ENCODE measurements at places on chromosomes 2 and 18.

DNA sequence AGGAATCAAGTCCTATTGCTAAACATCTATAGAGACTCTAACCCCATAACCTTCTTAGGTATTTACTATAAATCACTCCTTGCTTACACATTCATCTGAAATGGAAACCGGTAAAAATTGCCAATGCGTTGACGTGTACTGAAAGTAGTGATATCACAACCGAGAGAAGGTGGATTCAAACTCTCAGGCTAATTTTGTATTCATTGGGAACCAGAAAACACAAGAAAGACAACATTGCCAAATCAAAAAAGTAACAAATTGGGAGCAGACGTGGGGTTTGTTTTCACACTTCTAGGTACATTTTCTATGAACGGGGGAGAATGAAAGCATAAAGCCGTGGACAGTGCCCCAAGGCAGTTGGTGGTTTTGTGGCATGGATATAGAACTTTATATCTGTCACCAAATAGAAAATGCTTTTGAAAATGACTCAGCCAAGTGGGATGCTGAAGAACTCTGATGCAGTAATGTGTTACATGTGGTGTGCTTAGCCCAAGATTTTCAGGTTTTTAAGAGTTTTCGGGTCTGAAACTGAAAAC is 155.1 kb upstream of the RASGRP3 start:
- DNase-seq: peak; percentile 22

- no peak for DNase-seq
These were observed 95.7 kb upstream of the POU3F3 start for GRCh38 chr2:104758199-104758620.

- no peak for DNase-seq
These were observed 141.9 kb upstream of the CTAGE1 start for GRCh38 chr18:22559414-22560274.

GRCh38 chr18:13051950-13052349 is 60.8 kb downstream of the CEP192 start:
- DNase-seq: no peak

- no peak for DNase-seq
These were observed 110.9 kb downstream of the RNF144A start for GRCh38 chr2:7027956-7028655.

DNA sequence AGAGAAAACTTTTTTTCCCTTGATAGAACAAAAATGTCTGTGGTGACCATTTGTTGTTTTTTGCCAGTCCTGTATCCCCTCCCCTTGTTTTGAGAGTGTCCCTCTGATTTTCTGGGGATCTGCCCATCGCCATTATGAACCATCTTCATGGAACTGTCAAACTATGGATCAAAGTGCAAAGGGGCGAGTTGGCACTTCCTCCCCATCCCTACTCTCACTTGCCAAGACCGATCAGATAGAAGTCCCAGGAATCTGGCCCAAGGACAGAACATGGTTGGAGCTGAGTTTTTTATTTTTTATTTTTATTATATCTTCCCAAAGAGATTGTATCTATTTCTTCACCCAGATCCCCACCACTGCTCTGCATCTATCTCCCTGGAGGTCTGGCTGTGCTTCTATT is 221.4 kb downstream of the IKZF2 start:
- no peak for DNase-seq

DNA sequence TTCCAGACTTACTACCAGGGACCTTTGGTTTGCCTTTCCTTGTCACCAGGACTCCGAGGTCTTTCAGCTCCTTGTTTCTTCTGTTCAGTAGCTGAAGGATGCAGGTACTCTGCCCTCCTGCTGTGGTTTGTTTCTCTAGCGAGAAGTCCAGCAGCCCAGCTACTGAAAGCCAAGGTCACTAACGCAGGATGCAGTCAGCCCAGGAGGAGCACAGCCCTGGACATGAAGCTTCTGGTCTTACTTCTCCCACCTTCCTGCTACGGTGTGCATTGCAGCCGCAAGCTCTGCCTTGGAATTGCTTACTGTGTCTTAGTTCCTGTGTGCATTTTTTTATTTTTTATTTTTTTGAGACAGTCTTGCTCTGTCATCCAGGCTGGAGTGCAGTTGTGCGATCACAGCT is 62.4 kb downstream of the DGKD start:
- DNase-seq: no peak

DNA sequence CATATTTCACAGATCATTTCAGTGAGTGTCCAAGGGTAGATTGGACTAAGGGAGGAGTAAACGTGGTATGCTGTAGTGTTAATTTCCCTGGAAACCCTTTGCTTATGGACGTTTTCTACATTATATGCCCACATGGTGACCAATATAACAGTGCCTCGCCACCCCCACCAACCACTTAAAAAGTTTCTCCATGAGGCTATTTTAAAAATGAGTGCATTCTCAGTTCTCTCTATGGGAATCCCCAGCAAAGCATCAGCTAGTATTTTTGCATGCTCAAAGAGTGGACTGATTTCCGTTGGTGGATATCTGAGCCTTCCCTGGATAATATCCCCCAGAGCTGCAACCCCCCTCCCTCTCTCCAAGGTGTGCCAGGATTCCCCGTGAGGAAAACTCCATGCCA is 73.2 kb downstream of the TGFA start:
- no peak for DNase-seq

DNA sequence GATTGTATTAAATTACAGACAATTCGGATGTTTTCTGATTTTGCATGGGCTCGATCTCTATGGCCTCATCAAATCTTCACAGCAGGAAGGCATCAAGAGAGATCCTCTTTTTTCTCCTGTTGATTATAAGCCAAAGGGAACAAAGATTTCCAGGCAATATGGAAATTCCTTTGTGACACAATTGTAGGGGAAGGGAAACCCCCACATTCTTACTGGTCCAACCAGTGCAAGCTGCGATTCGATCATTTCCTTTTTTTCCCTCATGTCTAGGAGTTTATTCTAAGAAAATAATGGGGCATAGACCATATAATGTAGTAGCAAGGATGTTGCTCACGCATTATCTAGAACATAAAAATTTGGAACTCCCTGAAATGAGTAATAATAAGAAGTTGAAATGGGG is 87.7 kb downstream of the LYPD6 start:
- no peak for DNase-seq

DNA sequence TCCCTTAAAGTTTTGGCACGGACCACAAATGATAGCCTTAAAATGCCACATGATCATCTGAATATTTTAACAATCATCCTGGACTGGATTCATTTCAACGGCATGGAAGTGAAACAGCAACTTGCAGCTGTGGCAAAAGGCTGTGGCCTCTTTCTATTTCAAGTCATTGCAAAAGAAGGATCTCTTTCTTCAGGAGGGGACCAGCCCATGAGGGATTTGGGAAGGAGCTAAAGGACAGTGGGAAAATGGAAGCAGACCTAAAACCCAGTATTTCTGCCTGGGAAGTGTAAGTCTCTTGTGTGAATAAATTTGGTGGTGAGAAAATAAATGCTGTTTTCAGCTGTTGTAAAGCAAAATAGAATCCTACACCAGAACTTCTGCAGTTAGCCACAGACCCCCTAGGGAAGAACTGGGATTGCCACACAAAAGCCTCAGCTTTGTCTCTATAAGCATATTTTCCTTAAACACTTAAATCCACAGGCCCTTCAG is 107.3 kb upstream of the ZFP36L2 start:
- no peak for DNase-seq

DNA sequence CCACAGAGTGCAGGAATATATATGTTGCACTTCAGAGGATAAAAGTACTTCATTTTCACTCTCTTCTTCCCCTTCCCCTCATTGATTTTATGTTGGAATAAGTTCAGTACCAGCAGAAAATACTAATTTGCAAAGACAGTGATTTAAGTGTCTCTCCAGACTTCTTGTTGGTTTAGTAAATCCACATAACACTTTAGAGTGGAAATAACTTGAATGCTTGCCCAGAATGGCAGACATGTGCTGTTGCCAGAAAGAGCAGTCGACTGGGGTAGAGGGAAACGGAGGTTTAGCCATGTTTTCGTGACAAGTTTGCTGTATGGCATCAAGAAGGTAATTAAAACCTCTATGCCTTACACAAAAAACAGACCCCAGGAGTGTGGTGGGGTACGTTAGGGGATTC is 246.0 kb upstream of the CXCR4 start:
- no peak for DNase-seq

DNA sequence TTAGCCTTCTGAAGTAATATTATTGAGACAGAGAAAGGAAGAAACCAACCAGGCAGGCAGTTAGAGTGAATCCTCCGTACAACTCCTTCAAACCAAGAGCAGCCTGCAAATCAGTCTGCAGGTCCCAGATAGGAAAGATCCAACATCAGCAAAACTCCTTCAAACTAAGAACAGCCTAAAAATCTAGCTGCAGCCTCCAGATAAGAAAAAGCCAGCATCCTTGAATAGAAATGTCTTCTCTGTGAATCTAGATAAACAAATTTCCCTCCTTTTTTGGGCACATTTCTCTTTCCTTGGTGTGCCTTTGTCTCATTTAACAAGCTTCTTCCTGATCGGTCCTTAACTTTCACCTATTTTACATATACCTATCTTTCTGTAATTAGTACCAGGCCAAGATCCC is 1004.6 kb upstream of the TMEFF2 start:
- no peak for DNase-seq

GRCh38 chr2:196171946-196172345 is 568 bp upstream of the STK17B start:
- DNase-seq: no peak

DNA sequence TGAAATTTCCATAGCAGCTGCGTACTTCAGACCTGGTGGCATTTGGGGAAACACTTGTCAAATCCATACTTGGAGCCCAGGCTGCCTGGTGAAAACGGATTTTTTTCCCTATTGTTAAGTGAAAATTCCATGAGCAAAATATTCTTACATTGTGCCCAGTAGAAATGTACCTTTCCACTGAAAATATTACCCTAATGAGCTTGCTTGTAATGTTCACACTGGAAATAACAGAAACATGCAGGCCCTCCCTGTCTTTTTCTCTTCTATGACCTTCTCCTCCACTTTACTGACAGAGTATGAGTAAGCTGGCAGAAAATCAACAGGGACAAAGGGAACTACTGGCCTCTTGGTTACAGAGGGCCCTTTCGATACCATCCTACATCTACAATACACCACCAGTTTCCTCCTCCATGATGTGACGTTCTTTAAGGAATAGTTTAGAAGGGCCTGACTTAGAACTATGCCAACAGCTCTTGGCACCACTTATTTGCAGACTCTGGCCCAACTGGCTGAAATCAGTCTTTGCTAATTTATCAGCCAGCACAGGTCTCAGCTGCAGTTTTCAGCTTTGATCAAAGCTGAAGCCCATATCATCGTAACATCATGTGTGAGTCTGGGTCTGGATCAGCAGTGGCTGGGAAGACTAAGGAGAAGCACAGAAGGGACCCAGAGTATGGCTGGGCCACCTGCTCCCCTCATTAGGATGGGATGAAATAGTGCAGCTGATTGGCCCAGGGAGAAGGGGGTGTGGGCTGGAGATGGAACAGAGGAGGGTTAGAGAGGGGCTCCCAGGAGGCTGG is 272.2 kb upstream of the ID2 start:
- no peak for DNase-seq

GRCh38 chr2:101704816-101705578 is 7.5 kb downstream of the MAP4K4 start:
- DNase-seq: no peak

DNA sequence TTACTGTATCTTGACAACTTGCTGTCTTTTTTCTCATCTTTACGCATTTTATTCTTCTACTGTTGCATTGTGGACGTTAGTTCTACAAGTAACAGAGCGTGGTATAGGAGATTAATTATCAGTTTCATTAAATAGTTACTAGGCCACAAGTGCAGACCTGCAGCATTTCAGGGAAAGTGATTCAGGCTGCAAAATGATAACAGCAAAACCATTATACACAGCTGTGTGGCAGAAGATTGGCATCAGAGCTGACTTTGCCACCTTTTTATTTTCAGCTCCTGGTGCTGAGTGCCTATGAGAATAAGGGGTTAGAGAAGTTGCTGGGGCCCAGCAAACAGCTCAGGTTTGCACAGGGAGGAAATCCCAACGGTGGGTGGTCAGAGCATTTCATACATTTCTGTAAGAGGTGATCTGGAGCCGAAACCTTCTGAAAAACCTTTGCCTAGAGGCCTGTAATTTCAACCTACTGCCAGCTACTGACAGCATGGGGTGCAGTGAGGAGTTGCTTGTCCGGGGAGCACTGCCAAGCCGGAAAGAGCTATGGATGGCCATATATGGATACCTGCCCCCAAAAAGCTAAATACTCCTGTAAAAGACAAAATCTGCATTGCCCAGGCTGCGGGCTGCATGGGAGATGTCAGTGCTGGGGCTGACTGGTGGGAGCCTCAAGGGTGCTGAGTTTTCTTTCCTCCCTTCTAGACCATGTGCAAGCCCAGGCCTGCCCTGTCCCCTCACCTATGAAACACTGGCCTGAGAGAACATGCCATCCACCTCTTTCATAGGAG is 2.7 kb upstream of the CCBE1 start:
- no peak for DNase-seq

DNA sequence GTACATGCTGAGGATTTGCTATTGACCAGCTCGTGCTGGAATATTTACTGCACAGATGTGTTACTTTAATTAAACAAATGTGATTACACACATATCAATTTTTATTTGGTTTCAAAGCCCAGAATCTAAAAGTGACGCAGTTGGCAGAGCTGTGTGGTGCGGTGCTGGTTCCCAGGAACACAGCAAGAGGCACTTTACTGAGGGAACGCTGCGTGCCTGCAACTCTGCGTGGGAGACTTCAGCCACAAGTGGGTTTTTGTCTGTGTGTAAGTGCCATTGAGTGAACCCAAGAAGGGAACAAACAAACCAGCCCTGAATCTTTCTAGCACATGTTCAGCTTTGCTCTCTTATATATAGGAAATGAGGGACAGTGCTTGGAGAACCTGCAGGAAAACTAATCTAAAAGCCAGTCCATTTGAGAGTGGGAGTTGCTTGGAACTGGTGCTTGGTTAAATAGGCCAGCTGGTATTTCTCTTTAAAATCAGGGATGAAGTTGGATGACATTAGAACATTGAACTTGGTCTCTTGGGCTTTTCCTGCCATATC is 196.6 kb upstream of the CELF4 start:
- no peak for DNase-seq

- DNase-seq: no peak
These were observed 41.2 kb upstream of the CWC22 start for GRCh38 chr2:180048251-180048650.

DNA sequence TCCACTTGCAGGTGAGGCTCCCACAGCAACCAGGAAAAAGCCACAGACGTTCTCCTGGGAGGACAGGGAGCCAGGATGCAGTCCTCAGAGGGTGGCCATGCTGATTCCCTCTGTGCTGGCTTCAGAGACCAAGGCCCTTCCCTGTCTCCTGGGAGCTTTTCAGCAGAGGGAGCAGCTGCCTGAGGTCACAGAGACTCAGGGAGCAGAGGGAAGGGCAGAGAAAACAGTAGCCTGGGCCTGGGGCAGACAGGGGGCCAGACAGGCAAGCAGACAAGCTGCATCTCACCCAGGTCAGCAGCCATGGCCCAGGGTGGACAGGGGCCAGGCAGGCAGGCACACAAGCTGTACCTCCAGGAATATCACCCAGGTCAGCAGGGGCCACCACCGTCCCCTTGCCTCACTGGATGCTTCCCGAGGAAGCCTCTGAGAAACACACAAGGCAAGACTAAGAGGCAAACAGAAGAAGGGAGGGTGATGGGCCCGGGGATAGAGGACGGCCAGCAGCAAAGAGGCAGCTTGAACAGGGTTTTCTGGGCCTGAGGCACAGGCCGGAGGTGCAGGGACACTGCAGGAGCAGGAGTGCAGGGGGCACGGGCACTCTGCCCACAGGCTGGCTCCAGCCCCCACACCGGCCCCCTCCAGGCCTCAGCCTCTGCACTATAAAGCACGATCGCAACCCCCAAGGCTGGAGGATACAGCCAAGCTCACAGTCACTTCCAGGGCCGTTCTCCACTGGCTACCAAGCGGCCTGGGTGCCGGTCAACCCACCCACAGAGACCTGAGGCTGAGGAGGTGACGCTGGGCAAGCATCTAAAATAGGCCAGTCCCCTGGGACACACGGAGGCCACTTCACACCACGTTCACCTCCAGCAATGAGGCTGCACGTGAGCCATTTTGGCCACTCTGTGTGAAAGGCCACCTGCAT is 6.1 kb downstream of the SLC66A2 start:
- no peak for DNase-seq
